ENCODE measurements at places on chromosomes 4 and X. TPM values are rescaled to one million over a fixed set of nuclear protein-coding genes. Genes with fewer than 3 reads are reported as not detected.

Gene FHIP1A
- 0.85 TPM for total RNA-seq

Gene AFP
- not detected for total RNA-seq

Gene EVC
- 49.4 TPM for total RNA-seq

Gene CCDC160
- not detected for total RNA-seq

Gene PDHA2
- not detected for total RNA-seq

Gene RTL9
- 0.24 TPM for total RNA-seq

Gene SCRG1
- total RNA-seq = 0.16 TPM

Gene GNL3L
- total RNA-seq = 44.0 TPM

Gene EVC2
- total RNA-seq = 14.2 TPM

Gene SLC49A3
- total RNA-seq = 8.5 TPM

Gene PNCK
- total RNA-seq = 0.65 TPM

Gene P2RY10
- total RNA-seq = not detected

Gene ENPEP
- 1.1 TPM for total RNA-seq

Gene TECRL
- not detected for total RNA-seq

Gene YY2
- 1.6 TPM for total RNA-seq

Gene RHOXF2B
- not detected for total RNA-seq

Gene CT45A1
- not detected for total RNA-seq

Gene ADAM29
- total RNA-seq = not detected

Gene MAGEC2
- not detected for total RNA-seq

Measured in hair follicle dermal papilla cell (primary cell).